Pancreas (tissue), 10 donors: ENCODE measurements at places on chromosomes 11 and 22. TPM values are rescaled to one million over a fixed set of nuclear protein-coding genes. Genes with fewer than 3 reads are reported as not detected.
A peak's percentile ranks its signal among the peaks of the same experiment; 100 is the strongest.

DNA sequence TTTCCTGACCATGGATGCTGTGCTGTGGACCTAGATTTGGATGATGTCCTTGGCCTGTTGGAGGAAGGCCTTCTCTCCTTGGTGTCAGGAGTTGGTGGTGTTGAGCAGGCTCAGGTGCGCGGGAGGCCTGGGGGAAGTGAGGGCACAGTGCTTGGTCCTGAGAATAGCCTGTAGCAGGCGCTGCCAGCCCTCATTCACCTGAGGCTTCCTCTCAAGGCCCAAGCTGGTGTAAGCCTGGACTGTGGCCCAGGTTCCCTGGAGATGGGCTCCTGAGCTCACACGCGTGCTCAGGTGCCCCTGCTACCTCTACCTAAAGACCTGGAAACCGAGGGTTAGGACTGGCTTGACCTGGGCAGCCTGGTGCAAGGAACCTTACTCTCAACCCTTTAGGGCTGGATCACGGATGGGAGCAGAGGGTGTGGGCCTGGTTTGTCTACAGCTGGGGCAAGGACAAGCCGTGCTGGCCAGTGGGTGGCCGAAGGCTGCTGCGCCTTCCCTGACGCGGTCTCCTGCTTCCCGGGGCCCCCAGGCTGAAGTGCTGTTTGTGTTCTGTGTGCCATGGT, 7.8 kb upstream of the GRAMD4 start:
- H3K4me3 ChIP-seq: no peak overlapping the region
- H3K36me3 ChIP-seq: no peaks in the 10 kb centered on the region
- H3K27ac ChIP-seq: no peak overlapping the region
- H3K27me3 ChIP-seq: no peaks in the 10 kb centered on the region
- H3K4me1 ChIP-seq: no peaks in the 10 kb centered on the region

The SCUBE1 gene
- 0.12 TPM for polyA plus RNA-seq

DNA sequence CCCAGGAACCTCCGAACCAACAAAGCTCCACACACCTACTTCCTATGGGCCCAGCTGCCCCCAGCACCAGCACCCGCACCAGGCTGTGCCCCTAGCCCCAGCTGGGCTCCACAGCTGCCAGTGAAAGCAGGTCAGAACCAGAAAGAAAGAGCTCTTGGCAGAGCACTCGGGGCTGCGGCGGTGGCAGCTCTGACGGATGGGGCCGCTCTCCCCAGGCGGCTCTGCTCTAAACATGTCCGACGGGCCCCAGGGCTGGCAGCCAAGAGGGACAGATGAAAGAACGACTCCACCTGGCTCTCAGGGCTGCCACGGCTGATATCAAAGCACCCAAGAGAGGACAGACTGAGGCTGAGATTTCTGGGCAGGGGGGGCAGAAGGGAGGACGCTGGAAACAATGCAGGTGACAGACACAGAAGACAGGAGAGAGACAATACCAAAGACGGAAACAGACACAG, 25.7 kb downstream of the LRFN4 start:
- H3K27me3 ChIP-seq: no peaks in the 10 kb centered on the region
- no peak for DNase-seq
- no peak overlapping the region for H3K4me3 ChIP-seq
- no peak overlapping the region for H3K27ac ChIP-seq
- H3K4me1 ChIP-seq: no peaks in the 10 kb centered on the region

The LIMK2 gene
- 20.5 TPM for polyA plus RNA-seq

The SLN gene
- 0.19 TPM for polyA plus RNA-seq

DNA sequence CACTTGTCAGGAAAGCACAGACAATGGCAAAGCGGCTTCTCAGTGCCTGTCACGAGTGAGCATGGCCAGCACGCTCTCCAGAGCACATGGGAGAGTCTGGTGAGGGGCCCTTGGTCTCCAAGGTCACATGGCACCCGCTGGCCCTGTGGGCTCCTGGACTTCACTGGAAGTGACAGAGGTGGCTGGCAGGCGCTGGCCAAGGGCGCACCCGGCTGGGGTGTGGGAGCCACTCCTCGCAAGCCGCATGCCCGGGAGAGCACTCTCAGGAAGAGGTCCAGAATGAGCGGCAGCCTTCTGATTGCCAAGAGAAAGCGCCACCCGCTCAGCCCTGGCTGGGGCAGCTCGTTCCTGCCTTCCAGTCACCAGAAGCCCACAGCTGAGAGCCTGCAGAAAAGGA, 17.1 kb upstream of the MOB2 start:
- no peak overlapping the region for H3K27ac ChIP-seq
- H3K36me3 ChIP-seq: no peaks in the 10 kb centered on the region
- H3K4me3 ChIP-seq: no peak overlapping the region
- no peaks in the 10 kb centered on the region for H3K27me3 ChIP-seq
- peak; percentile 41 for DNase-seq

DNA sequence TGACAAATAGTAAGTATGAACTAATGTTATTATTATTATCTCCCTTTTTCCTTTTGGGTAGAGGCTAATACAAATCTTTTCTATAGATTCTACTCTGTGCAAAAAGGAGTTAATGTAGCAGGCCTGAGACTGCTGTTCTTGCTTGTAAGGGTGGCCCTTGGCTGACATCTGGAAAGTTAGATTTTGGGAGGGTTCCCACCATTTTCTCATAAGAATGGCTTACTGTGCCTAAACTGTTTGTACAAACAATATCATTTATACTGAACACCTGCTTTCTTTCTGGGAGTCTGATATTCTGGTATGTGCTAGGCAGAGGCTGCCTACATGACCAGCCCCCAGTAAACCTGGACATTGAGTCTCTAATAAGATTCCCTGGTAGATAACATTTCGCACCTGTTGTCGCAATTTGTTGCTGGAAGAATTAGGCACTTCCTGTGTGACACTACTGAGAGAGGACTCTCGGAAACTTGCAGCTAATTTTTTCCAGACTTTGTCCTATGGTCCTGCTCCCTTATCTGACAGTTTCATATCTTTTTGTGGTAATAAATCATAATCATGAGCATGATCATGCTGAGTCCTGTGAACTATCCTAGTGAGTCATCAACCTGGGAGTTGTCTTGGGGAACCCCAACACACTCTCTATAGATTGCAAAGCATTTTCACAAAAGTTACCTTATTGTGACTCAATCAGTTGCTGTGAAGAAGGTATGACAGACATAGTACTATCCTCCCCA, 257.7 kb upstream of the CCDC90B start:
- H3K4me3 ChIP-seq: no peak overlapping the region
- no peak for DNase-seq
- no peaks in the 10 kb centered on the region for H3K27me3 ChIP-seq
- no peaks in the 10 kb centered on the region for H3K4me1 ChIP-seq
- no peak overlapping the region for H3K27ac ChIP-seq

DNA sequence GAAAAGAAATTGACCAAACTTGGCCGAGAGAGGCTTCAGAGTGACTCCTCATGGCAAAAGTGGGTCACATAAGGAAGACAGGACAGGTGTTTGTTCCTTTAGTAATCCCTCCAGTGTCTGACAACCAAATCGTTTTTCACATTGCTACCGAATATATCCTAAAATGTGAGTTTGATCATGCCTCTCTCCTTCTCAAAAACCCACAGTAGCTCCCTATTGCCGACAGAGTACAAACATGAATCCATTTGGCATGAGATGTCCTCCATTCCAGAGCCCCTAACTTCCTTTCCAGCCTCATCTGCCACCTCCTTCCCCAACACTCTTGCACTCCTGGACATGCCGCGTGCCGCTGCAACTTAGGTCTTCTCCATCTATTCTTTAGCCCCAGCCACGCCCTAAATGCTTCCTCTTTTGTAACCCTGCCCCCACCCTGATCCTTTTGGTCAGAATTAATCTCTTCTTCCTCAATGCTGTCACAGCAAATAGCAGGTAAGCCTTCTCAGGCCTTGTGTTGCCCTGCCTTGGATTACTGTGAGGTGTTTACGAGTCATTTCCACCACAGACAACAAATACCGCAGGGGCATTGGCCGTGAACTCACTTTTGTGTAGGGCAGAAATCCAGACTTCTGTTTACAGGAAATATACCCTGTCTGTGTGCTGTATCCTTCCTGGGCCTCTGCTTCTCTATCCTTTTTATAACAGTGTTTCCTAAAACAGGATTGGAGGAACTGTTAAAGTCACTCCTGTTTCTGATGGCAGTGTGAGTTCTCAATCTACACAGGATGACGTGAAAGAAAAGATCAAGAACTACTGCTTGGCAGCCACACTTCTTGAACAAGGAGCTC, 66.0 kb upstream of the FTH1 start:
- no peak overlapping the region for H3K4me3 ChIP-seq
- H3K27ac ChIP-seq: no peak overlapping the region
- H3K36me3 ChIP-seq: no peaks in the 10 kb centered on the region
- no peaks in the 10 kb centered on the region for H3K4me1 ChIP-seq
- no peak for DNase-seq

DNA sequence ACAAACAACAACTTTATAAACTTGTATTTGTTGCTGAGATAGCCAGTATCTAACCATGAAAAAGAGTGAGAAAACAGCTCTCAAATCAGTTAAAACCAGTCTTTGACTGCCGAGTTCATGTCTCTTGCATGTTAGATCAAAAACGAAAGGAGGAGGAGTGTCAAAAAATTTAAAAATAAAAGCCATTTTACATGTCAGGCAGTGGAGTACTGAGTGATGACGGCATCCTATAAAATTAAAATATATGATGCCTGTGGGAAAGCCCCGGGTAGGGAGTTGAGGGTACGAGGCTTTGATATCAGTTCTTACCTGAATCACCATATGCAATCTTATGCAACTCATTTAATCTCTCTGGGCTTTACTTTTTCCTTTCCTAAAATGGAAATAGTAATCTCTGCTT, 117.3 kb downstream of the ETS1 start:
- H3K4me1 ChIP-seq: no peaks in the 10 kb centered on the region
- DNase-seq: no peak
- H3K4me3 ChIP-seq: no peak overlapping the region
- no peak overlapping the region for H3K27ac ChIP-seq
- H3K27me3 ChIP-seq: no peaks in the 10 kb centered on the region

The TP53AIP1 gene
- polyA plus RNA-seq: 0.70 TPM

GRCh38 chr11:67617243-67617953, 10.7 kb downstream of the NDUFV1 start:
- H3K4me3 ChIP-seq: no peak overlapping the region
- DNase-seq: no peak
- H3K36me3 ChIP-seq: no peaks in the 10 kb centered on the region

- no peaks in the 10 kb centered on the region for H3K36me3 ChIP-seq
- DNase-seq: no peak
- H3K4me1 ChIP-seq: no peaks in the 10 kb centered on the region
- no peak overlapping the region for H3K27ac ChIP-seq
- H3K27me3 ChIP-seq: no peaks in the 10 kb centered on the region
Observed at GRCh38 chr11:131978351-131978750, 607.9 kb downstream of the NTM start.

The SELENOH gene
- polyA plus RNA-seq: 96.4 TPM

DNA sequence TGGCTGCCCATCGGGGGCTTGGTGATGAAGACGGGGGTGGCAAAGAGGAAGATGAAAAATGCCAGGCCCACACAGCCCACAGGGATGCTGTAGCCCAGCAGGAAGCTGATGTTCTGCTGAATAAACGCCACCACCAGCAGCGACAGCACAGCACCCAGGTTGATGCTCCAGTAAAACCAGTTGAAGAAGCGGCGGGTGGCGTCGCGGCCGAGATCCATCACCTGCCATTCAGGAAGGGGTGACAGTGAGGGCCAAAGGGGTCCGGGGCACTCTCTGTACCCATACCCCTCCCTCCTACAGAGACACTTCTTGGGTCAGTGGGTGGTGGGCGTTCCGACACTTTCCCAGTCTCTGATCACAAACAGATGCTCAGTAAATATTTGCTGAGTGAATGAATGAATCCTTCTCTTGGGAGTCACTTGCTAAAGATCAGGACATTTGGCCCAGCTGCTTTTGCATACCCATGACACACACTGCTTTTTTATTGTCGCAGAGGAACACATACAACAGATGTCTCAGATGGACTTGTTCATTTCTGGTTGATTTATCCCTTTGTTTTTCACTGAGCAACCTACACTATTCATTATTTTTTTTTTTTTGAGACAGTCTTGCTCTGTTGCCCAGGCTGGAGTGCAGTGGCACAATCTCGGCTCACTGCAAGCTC, 5.2 kb downstream of the SLC15A3 start:
- no peak for DNase-seq
- no peaks in the 10 kb centered on the region for H3K4me1 ChIP-seq
- H3K27ac ChIP-seq: no peak overlapping the region
- no peaks in the 10 kb centered on the region for H3K27me3 ChIP-seq

DNA sequence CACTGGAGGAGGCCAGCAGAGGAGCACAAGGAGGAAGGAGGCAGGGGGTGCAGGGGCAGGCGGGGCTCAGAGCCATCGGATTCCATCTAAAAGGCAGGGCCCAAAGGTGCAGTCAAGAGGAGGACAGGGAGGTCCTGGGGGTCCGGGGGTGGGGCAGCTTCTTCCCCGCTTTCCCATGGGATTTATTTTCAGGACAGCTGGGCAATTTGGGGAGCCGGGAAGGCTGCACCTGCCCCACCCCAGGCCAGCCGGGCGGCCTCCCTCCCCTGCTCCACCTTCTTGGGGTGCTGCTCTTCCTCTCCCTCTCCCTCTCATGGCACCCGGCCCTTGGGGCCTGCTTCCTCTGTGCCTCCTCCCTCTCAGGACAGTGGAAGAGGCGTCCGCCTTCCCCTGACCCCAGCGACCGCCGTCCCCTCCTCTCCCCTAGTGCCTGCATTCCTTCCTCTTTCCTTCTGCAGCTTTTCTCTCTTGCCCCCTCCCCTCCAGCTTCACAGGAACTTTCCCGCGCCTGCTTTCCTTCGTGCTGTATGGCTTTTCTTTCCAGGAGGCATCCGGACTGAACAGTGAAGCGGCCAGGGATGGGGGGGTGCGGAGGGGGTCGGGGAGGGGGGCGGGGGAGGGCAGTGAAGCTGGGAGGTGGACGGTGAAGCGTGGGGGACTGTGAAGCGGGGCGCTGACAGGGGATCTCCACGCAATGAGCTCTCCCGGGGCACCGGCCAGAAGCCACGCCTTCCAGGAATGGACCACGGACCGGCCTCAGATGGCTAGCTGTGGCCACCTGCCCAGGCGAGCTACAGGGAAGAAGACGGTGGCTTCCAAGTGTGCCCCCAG, 26.9 kb downstream of the APOBEC3H start:
- H3K27me3 ChIP-seq: no peaks in the 10 kb centered on the region
- DNase-seq: no peak
- no peak overlapping the region for H3K4me3 ChIP-seq
- H3K4me1 ChIP-seq: no peaks in the 10 kb centered on the region
- no peak overlapping the region for H3K27ac ChIP-seq

- H3K4me1 ChIP-seq: peaks cover 8% of the 10 kb centered on the region
- H3K36me3 ChIP-seq: no peaks in the 10 kb centered on the region
- peak; percentile 27 for DNase-seq
- peak overlapping the region; percentile 69 for H3K27ac ChIP-seq
Observed at GRCh38 chr11:103091064-103091800, 728 bp downstream of the DCUN1D5 start.

The FAM227A gene
- polyA plus RNA-seq: 0.77 TPM

GRCh38 chr11:100674212-100674611, 12.9 kb upstream of the ARHGAP42 start:
- no peak overlapping the region for H3K4me3 ChIP-seq
- H3K27ac ChIP-seq: no peak overlapping the region
- H3K4me1 ChIP-seq: no peaks in the 10 kb centered on the region
- no peak for DNase-seq

The C11orf97 gene
- polyA plus RNA-seq: not detected

- no peak overlapping the region for H3K27ac ChIP-seq
- no peak overlapping the region for H3K4me3 ChIP-seq
- no peak for DNase-seq
- H3K4me1 ChIP-seq: no peaks in the 10 kb centered on the region
- H3K36me3 ChIP-seq: no peaks in the 10 kb centered on the region
Observed at GRCh38 chr22:31244046-31244942, 32.2 kb downstream of the LIMK2 start.

- no peaks in the 10 kb centered on the region for H3K27me3 ChIP-seq
- H3K4me3 ChIP-seq: no peak overlapping the region
- H3K36me3 ChIP-seq: no peaks in the 10 kb centered on the region
- no peak for DNase-seq
- no peak overlapping the region for H3K27ac ChIP-seq
Observed at GRCh38 chr11:18632841-18633240, 1.3 kb downstream of the SPTY2D1 start.

The SCO2 gene
- 0.65 TPM for polyA plus RNA-seq
